AG04450 (cell line): ENCODE measurements at places on chromosomes 7 and 10.

DNA sequence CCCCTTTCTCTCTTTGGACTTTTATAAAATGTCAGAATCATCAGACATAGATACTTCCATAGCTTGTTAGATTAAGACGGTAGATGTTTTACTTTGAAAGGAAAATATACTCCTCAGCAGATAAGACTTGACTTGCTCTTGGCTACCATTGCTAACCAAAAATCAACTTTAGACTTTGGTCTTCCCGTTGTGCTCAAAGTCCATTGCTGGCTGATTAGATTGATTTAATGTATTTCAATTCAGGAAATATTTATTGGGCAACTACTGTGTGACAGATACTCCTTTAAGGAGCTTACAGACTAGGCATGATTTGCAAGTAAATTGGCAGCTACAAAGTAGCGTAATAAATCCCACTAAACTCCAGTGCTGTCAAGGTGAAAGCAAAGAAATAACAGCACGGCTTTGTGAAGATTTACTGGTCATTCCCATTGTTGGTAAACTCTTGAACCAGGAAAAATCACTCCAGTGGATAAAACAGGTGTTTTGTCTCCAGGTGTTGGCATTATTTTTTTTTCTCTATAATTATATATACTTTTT, 95.7 kb upstream of the ARMC3 start:
- DNase-seq = no peak

DNA sequence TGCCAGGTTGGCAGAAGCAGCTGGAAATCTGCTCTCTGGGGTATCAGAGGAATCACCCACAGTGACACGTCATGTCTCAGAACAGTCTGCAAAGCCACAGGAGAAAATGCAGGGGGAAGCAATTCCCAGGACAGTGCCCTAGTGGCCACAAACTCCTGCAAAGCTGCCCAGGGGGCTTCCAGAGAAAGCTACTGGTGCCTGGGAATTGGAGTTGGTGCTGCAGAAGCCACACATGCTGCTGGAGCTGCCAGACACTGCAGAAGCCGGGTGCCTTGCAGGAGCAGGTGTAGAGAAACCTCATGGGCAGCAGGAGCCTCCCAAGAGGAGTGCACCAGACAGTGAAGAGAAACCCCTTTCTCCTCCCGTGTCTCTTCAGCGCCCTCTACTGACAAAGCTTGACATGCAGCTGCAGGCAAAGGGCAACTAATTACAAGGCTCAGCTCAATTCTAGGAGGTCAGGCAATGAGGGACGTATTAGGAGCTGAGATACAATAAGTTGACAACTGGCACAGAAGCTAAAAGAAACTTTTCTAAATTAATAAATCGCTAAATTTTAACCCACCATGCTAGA, 30.2 kb upstream of the NUB1 start:
- no peak for DNase-seq

DNA sequence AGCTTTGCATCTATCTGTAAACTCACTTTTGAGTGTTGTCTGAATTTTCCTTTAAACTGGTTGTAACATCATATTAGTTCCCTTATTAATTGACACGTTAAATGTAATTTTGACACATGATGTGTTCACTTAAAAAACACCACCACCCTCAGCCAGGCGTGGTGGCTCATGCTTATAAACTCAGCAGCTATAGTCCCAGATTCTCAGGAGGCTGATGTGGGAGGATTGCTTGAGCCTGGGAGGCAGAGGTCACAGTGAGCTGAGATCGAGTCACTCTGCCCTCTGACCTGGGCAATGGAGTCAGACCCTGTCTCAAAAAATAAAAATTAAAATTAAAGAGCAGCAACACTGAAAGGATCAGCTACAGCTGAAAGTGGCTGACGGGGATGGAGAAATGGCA, 60.0 kb upstream of the CYTH3 start:
- no peak for DNase-seq

DNA sequence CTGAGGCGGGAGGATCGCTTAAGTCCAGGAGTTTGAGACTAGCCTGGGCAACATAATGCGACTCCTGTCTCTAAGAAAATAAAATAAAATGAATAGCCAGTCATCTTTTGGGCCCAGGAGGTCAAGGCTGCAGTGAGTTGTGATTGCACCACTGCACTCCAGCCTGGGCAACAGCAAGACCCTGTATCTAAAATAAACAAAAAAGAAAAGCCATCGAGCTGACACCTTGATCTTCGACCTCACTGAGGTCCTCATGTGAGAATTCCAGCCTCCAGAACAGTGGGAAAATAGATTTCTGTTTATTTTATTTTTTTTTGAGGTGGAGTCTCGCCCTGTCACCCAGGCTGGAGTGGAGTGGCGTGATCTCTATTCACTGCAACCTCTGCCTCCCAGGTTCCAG, 301.5 kb upstream of the GALNT17 start:
- no peak for DNase-seq

DNA sequence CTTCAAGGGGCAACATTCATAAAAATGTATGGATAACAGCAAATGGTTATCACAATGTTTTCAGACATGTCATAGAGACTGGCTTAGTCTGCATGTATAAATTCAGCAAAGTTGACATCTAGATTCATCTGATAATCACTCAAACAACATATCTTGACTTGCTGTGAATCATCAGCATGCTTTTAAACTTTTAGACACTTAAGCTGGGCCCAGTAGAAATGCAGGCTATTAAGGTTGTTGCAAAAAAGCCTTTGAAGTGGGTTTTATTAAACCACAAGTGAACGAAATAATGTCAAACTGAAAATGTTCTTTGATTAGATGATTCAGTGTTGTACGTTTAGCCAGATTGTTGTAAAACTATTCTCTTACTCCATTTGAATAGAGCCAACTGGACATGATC, 759.6 kb downstream of the NXPH1 start:
- DNase-seq = no peak

- DNase-seq = no peak
Observed at GRCh38 chr7:130286881-130287280, 6.1 kb upstream of the CPA4 start.

DNA sequence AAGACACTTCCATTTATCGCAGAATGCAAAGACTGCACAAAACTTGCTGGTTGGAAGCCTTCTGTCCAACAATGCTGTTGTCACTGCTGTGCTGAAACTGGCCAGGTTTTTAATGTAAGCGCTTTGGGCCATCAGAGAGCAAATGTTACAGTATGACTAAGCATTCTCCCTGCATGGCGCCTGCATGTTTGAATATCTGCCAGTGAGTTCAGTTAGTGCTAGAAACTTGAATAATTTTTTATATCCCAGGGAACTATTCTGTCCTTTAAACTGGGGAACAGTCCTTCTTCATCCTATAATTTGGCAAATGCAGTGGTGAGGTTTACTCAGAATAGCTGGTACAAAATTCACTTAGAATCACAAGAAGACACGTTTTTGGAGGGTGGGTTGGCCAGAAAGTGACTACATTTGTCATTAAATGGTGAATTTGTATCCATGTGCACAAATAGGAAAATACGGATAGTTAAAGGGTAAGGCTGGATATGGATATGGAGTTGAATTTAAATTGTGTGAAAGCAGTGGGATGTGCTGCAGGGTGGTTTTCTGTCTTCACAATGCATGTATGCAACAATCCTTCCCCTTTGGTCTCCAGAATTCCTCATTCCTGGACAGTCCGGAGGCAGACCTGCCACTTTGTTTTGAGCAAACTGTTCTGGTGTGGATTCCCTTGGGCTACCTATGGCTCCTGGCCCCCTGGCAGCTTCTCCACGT, 1.7 kb downstream of the ABCC2 start:
- DNase-seq = peak; percentile 59

GRCh38 chr10:48814933-48815332, 124.7 kb downstream of the LRRC18 start:
- DNase-seq = no peak

- no peak for DNase-seq
Observed at GRCh38 chr10:6926971-6927370, 346.9 kb upstream of the PRKCQ start.

DNA sequence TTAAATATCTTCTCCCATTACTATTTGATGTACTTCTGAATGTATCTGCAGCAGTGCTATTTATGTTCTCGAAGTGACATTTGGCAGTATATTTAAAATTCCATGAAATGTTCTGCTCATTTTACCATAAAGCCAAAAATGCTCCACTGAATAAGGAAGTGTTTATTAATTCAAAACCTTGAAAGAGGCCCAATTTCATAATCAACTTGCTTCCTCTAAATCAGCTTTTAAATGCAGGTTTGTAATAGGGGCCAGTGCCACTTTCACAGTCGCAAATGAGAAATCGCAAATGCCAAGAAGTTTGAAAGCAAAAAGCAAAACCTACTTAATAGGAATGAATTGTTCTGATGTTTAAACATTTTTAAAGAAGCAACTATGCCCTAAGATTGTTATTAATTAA, 11.4 kb downstream of the NHLRC2 start:
- DNase-seq = no peak

- DNase-seq = no peak
Observed at GRCh38 chr10:129962872-129963640, 1.0 kb downstream of the EBF3 start.

DNA sequence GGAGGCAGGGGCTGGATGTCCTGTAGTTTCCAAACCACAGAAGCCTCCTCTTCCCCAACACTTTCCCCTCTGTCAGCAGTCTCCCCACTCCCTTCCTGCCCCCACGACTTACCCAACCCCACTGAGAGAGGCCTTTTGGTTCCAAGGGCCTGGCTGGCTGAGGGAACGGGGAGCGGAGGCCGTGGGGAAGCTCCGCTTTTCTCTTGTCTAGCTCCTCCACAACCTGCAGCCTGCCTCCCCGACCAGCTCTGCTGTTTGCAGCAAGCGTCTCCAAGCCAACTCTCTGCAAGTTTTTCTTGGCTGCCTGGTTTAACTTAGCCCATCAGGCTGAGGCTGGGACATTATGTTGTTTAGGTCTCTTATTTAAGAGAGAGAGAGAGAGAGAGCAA, 126.8 kb downstream of the NEURL1 start:
- no peak for DNase-seq

- DNase-seq = no peak
Observed at GRCh38 chr7:99728615-99729014, 6.4 kb downstream of the CYP3A7 start.

GRCh38 chr7:21656081-21656480, 113.2 kb downstream of the DNAH11 start:
- no peak for DNase-seq

DNA sequence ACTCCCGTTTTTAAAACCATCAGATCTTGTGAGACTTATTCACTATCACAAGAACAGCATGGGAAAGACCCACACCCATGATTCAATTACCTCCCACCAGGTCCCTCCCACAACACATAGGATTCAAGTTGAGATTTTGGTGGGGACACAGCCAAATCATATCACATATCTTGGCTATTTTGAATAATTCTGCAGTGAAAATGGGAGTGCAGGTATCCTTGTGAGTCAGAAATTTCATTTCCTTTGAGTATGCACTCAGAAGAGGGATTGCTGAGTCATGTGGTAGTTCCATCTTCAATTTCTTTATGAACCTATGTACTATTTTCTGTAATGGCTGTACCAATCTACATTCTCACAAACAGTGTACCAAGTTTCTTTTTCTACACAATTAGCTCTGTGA, 125.8 kb downstream of the ANKRD7 start:
- no peak for DNase-seq

GRCh38 chr7:76386691-76387260, 22.7 kb downstream of the SSC4D start:
- no peak for DNase-seq

GRCh38 chr7:18037609-18038008, 10.0 kb upstream of the PRPS1L1 start:
- no peak for DNase-seq

- no peak for DNase-seq
Observed at GRCh38 chr7:137980308-137980707, 21.6 kb downstream of the CREB3L2 start.

GRCh38 chr10:30701451-30702173, 72.1 kb upstream of the LYZL2 start:
- no peak for DNase-seq

DNA sequence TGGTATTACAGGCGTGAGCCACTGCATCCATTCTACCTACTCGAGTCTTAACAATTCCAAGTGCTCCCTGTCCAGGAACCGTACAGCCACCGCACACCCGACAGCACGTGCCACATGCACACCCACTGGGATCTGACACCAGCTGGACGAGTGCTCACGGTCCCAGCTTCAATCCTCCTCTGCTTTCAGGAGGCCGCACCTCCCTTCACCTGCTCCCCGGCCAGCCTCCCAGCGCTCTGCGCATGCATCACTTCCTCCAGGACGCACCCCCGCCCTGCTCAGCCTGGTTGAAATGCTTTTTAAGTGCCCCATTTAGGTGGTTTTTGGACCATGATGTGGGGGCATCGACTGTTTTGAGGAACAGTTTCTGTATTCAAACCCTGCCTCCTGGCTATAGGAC, 47.3 kb upstream of the TMEM213 start:
- no peak for DNase-seq

DNA sequence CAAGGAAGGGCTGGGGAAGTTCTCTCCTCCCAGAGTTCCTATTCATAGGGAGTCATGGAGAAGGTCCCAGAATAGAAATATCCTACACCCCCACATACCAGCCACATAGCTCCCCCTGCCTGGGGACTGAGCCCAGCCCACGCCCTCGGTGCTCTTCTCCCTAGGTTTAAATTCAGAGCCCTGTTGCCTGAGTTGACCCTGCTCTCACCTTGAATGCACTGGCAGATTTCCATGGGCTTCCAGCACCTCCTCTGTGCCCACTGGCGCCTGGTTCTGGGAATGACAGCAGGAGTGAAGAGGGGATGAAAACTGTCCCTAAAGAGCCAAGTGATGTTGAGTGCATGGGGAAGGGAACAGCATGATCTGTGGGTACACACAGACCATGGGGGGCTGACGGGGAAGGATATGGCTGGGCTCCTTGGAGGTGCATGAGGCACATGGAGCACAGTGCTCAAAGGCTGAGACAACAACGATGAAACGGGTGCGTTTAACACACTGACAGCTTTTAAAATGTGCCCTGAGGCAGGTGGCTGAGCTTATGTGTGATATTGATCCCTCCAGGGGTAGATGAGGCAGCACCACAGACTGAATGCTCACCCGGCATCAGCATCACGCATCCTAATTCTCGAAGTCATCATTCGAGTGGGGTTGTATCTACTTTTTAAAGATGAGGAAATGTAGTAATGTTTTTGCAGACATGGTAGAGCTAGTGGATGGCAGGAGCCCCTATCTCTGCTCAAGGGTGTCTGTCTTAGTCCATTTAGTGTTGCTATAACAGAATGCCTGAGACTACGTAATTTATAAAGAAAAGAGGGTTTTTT, 53.7 kb upstream of the IGFBP3 start:
- DNase-seq = no peak

GRCh38 chr7:100369105-100369504, 4.2 kb upstream of the PILRA start:
- no peak for DNase-seq

DNA sequence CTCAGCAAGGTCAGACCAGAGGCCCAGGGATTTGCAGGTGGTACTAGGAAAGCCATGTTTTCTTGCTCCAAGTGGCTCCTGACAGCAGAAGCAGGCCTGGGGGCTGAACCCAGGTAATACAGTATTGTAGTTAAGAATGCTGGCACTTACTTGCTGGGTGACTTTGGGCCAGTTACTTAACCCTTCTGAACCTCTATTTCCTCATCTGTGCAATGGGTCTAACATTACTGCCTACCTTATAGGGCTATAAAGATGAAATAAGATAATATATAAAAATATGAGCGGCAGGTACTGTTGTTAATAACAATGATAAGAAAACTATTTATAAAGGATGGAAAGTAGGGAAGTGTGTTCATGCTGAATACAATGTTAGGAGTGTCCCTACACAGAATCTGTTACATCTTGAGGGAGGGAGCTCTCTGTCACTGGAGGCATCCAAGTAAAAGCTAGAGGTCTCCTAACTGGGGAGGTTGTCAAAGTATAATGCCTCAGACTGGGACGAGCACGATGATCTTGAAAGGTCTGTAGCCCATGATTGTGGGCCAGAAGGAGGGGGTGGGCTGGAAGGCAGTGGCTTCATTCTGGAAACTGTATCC, 26.9 kb downstream of the ADAMTS14 start:
- DNase-seq = no peak
